ENCODE measurements at places on chromosomes 12 and 14. TPM values are rescaled to one million over a fixed set of nuclear protein-coding genes. Genes with fewer than 3 reads are reported as not detected.

Gene COX14
- 41.6 TPM for polyA plus RNA-seq

- DNase-seq = no peak
These were observed 14.3 kb upstream of the E2F7 start for GRCh38 chr12:77079631-77080030.

DNA sequence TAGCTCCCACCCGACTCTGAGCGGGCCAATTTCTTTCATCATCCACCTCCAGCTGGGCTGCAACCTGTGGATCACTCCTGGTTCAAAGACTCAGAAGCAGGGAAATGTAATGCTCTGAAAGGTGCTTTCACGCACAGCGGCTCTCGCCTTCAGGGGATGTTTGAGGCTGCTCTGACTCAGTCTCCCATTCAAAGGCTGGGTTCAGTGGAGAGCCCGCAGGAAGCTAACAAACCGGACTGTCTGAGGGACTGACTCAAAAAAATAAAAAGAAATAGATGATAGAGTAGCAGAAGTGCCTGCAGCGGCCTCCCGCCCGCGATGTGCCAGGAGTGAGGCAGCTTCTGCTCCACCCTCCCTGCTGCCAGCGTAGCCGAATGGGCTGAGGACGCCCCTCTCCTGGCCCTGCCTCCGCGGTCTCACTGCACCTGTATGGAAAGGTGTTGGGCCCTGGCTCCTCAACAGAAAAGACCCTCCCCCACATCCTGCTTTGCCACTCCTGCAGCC, 98.0 kb downstream of the GCH1 start:
- no peak for DNase-seq

- DNase-seq = no peak
These were observed 200.1 kb upstream of the FRMD6 start for GRCh38 chr14:51451561-51451960.

DNA sequence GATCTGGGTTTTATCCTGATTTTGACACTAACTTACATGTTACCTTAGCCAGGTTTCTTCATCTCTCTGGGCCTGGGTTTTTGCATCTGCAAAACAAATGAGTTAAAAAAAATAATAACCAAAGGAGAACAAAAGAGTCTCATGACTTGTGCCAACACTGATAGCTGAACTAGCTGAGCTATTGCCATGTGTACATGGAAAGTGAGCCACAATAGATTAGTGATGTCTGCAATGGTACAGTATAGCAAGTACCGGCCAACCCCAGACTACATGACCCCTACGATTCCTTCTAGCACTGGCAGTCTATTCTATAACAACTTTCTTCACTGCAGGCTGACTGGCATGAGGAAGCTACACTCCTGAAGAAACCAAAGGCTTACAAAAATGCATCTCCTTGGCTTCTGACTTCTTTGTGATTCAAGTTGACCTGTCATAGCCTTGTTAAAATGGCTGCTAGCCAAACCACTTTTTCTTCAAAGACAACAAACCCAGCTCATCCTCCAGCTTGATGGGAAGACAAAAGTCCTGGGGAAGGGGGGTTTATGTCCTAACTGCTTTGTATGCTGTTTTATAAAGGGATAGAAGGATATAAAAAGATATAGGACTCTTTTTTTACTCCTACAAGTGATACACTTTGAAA, 123.7 kb downstream of the DAD1 start:
- no peak for DNase-seq

DNA sequence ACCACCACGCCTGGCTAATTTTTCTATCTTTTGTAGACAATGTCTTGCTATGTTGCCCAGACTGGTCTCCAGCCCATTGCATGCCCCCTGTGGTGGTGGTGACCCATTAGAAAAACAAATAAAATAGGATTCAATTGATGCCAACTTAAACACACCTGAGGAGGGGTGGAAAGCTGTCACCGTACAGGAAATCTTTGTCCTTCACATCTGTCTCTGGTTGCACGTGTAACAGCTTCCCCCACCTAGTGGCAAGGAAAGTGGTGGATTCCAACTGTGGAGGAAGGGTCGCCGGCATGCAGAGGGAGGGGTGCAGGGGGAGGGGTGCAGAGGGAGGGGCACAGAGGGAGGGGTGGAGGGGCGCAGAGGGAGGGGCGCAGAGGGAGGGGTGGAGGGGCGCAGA, 26.1 kb upstream of the GPR68 start:
- no peak for DNase-seq

- no peak for DNase-seq
These were observed at the start of gene NPFF for GRCh38 chr12:53506881-53507602. NPFF (minus strand) TSS chr12:53507484; CDS start chr12:53507474, 10 bp downstream.
